ENCODE measurements at places on chromosomes 7 and 10.
A peak's percentile ranks its signal among the peaks of the same experiment; 100 is the strongest.

DNA sequence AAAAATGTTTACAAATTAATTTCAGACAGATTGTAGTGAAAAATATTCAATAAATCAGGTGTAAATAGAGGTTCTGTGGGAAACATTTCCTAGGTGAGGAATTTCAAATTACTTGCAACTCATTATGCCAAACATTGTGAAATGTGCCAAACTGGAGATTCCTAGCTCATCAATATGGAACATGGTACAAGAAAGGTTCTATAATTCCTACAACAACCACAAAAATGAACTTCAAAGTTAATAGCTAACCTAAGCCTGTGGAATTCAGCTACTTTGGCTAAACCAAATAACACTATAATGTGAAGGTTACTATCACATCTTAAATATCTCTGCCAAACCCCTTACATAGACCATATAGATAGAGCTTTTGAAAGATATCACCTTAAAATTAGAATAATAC is 223.3 kb upstream of the HGF start:
- DNase-seq, result no peak

- no peak for DNase-seq
These were observed 17.0 kb downstream of the CHST12 start for GRCh38 chr7:2420216-2420933.

- DNase-seq, result peak; percentile 40
These were observed 39.7 kb upstream of the GPR141 start for GRCh38 chr7:37643876-37644275.

- no peak for DNase-seq
These were observed 310.6 kb downstream of the HDAC9 start for GRCh38 chr7:18806177-18806576.

DNA sequence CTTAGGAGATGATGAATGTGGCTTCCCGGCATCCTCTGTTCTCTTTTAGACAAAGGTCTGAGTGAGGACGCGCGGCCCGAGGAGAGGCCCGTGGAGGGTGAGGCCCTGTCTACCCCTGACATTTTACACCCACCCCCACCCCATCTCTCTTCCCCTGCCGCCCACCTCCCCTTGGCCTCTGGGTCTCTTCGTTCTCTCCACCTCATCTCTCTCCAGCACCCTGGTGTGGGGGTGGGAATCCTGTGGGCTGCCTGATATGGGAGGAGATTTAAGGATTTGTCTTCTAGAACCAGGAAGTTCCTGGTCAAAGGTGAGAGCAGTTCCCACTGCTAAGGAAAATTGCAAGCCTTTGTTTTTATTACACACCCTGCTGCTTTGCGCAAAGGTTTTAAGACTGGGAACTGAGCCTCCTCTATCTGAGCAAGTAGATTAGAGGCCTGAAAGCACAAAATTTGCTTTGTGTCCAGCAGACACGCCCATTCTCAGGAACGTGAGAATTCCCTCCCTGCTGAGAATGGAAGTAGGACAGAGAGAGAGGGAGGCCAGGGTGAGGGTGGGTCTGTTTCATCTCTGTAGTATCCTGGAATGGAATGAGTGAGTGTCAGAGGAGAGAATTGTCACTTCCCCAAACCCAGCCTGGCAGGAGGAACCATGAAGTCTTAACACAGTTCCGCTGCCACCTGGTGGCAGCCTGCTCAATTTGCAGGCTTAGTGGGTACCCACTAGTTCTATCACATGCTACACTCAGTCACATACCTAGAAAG is 91.2 kb downstream of the GTF2IRD1 start:
- peak; percentile 23 for DNase-seq

GRCh38 chr10:72846238-72846637 is 47.3 kb upstream of the OIT3 start:
- DNase-seq, result no peak

DNA sequence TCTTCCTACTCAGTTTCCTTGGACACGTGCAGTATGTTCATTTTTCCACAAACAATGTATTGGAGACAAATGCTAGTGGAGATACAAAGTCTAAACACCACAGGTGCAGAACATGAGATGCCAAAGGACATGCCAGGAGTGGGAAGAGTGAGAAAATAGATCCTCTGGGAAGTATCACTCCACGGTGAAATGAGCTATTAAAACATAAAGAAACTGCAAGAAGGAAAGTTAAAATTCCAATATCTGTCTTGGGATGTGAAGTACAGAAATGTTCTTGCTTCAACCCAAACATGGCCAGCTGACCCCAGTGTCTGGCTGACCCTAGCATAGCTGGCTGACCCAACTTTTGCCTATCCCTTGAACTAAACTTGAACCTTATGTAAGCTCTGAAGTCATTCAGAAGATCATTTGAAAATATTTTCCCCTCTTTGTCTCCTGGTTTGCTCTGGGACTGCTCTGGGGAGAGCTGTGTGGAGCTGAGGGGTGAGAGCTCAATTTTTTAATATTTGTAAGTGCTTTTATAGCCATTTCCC is 59.5 kb downstream of the FZD1 start:
- no peak for DNase-seq

DNA sequence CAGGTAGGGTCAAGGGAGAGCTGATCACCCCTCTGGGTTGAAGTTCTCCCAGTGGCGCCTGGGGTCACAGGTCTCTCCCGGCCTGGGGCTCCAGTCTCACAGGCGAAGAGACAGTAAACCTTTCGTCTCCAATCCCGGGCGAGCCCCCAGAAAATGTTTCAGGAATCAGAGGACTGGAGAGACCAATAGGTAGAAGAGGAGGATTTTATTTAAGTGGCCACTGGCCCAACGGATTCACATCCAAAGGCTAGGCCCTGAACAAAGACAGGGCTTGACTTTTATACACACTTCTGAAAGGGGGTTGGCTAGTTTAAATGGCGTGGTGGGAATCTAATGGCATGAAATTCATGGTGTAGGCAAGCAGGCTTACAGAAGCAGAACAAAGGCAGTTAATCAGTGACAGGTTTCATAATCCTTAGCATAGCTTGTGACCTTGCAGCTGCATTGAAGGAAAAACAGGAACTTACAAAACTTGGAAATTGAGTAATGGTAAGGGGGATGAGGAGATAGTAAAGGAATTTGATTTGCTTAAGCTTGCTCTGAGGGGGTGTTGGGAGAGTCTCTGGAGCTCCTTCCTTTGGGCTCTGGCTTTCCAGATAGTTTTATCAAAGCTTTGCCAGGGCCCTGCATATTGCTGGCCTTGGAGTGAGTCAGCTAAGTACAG is 105.5 kb downstream of the TRIM24 start:
- no peak for DNase-seq

DNA sequence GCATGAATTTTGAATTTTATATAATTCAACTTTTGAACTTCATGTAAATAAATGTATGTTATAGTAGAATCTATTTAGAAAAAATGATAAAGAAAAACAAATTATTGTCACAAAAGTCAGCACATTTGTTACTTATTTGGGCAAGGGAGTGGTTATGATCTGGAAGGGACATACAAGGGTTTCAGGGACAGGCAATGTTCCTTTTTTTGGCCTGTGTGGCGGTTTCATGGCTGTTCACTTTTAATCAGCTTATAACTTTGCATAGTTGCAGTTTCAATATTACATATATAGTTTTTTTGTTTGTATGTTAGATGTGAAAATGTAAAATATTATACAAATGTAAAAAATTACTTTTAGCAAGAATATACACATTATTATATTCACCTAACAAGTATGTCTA is 256.2 kb downstream of the PCLO start:
- no peak for DNase-seq

- no peak for DNase-seq
These were observed 25.4 kb downstream of the RPP38 start for GRCh38 chr10:15122477-15123030.

GRCh38 chr7:149790146-149790548 is 16.8 kb upstream of the ZNF467 start:
- no peak for DNase-seq

DNA sequence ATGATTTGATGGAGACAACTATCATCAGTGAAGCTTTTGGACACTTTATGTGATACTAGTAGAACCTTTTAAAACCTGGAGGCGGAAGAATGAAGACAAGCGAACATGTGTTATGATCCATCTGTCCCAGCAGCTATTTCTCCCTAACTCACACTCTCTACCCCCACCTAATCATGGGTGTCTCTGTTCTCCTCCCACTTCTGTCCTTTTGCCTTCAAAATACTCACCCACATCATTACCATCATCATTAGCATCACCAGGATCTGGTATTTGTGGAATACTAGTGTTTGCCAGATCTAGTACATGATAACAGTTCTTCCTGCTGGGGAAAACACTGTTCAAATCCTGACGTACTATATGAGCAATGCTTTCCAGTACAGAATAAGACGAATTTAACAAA is 287.7 kb downstream of the DOCK4 start:
- no peak for DNase-seq

GRCh38 chr10:29804025-29804852 is 169.5 kb upstream of the SVIL start:
- peak; percentile 10 for DNase-seq

- no peak for DNase-seq
These were observed 91.0 kb downstream of the GNAT3 start for GRCh38 chr7:80420876-80421275.

DNA sequence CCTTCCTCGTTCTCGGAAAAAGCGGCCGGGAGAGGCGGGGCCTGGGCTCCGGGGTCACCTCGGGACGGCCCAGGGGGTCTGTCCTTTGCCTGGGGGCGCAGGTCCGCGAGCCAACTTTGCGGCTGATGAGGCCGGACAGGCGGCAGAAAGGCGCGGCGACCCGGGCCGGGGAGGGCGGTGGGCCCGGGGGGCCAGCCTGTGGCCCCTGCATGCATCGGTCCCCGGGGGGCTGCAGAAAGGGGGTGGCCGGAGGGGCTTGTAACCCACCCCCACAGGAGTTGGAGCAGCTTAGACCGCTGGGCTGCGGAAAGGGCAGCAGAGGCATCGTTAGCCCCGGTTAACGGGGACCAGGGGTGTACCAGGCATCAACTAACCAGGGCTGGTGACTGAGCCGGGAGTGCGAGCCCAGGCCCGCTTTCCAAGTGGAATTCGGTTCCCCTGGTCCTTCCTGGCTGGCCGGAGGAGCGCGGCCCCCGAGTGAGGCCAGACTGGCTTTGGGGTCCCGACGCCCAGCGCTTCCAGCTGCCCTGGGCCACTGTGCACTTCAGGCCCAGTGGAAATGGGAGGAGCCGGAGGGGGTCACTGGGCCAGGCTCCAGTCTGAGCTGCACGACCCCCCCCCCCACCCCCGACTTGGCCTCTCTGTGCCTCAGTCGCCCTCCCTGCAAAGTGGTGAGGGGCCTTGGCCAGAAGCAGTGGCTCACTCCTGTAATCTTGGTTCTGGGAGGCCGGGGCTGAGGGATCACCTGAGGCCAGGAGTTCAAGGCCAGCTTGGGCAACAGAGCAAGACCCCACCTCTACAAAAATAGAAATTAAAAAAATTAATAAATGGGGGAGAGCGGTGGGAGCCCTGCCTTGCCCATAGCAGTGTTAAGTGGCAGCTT is 919 bp downstream of the SLC29A4 start:
- DNase-seq, result no peak

DNA sequence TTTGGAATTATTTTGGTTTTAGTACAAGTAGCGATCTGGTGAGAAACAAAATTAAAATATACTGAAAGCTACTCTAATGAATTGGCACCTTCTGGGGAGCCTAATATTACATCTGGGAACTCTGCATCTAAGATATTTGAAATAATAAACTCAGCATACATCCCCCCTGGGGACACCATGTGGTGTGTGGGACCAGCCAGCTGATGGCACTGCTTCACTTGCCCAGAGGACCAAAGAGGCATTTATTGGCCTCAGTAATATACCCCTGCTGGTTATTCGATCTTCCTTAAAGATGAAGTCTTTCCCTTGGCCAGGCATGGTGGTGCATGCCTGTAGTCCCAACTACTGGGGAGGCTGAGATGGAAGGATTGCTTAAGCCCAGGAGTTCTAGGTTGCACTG is 195.1 kb upstream of the AUTS2 start:
- DNase-seq, result peak; percentile 35

- no peak for DNase-seq
These were observed 14.6 kb upstream of the CYP3A5 start for GRCh38 chr7:99694201-99694911.

DNA sequence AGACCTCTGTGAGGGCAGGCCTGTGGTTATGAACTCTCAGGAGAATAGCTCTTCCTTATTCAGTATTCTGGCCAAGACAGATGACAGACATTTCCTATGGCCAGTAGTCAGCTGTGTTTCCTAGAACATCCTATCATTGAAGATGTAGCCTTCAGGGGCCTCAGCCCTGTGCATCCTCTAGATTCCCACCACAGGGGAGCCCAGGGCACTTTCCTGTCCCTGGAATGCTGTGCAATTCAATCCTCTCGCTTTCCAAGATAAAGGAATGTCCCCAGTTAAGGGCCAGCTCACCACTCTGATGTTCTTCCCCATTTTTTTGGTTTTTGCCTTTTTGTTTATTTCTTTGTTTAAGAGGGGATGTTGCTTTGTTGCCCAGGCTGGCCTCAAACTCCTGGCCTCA is 578.8 kb upstream of the C7orf33 start:
- DNase-seq, result no peak

- DNase-seq, result peak; percentile 90
These were observed 51.4 kb upstream of the PFKFB3 start for GRCh38 chr10:6151087-6151977.

DNA sequence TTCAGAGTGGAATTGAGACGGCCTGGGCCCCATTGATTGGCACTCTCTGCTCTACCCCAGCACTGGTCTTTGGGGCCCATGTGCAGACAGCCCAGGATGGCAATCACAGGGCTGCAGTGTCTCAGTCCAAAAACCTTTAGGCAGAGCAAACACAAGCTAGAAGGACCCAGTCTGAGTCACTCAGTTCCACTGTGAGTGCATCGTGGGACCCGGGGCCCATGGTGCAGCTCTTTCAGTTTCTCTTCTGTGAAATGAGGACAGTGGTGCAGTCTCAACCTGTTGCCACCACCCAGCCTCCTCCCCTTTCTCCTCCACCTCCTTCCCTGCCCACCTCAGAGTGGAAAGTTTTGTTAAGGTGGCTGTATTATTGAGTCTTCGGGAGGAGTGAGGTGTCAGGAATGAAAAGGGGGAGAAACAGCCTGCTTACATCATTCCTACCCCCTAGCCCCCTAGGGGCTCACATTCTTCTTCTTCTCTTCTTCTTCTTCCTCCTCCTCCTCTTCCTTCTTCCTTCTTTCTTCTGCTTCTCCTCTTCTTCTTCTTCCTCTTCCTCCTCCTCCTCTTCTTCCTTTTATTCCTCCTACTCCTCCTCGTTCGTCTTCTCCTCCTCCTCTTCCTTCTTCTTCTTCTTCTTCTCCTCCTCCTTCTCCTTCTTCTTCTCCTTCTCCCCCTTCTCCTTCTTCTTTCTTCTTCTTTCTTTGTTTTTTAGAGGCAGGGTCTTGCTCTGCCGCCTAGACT is 19.5 kb upstream of the CARD11 start:
- DNase-seq, result no peak

DNA sequence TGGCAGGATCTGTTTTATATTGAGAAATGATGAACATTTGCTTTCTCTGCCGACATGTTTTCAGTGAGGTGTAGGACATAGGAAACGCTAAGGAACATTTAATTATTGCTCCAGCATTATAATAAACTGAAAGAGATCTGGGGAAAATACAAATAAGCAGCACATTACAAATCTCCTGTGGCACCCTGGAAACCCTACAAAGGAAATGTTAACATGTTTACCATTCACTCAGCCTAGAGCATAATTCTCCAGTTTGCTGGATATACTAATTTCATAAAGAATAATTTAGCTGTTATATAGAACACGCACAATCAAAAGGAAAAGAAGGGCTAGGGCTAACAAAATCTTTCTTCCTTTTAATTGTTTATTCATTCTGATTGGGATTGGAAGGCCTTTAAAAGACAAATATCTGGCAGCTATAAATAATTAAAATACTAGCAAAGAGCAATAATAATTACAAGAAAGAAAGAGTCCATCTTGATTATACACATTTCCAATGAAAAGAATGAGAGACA is 299.4 kb downstream of the CRPPA start:
- DNase-seq, result no peak
